AG08395 (cell line): ENCODE measurements at places on chromosomes 12 and 14.

DNA sequence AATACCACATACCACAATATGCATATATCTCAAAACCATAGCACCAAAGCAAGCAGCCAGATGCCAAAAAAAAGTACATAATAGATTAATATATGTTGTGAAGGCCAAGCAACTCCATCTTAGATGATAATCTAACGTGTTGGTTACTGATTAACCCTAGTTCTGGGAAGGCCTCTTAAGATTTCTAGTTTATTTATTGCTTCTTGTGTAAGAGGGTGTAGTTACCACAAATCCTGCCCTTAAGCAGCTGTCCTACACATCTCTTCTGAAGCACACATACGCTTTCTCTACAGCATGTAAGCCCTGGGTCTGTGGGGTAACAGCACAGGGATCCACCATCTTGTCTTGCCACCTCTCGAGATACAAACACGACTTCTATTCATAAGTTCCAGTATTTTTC, 236.8 kb upstream of the AVPR1A start:
- no peak for DNase-seq

GRCh38 chr12:77531912-77532311, 298.8 kb upstream of the NAV3 start:
- DNase-seq, result no peak

- DNase-seq, result no peak
These were observed at the start of gene CD69 for GRCh38 chr12:9760699-9761418. Gene CD69 (minus strand): TSS chr12:9760901. CDS start chr12:9760820, 81 bp downstream.

GRCh38 chr14:77369285-77369684, 7.6 kb downstream of the TMED8 start:
- no peak for DNase-seq

DNA sequence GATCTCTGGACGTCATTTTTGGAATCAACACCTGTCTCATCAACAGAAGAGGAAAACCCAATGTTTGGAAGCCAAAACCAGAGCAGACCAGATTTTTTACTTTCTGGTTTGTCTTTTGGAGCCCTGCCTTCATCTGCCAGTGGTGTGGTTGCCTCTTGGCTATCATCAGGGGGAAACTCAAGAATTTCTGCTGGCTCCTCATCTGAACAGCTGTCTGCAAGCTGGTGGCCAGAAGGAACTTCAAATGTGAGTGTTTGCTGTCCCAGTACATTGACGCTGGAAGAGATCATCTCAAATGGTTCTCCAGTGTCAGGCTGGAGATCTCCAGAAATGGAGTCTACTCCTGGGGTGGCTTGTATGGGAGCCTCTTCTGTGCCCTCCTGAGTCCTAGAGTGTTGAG, 13.8 kb downstream of the PLD4 start:
- DNase-seq, result no peak

DNA sequence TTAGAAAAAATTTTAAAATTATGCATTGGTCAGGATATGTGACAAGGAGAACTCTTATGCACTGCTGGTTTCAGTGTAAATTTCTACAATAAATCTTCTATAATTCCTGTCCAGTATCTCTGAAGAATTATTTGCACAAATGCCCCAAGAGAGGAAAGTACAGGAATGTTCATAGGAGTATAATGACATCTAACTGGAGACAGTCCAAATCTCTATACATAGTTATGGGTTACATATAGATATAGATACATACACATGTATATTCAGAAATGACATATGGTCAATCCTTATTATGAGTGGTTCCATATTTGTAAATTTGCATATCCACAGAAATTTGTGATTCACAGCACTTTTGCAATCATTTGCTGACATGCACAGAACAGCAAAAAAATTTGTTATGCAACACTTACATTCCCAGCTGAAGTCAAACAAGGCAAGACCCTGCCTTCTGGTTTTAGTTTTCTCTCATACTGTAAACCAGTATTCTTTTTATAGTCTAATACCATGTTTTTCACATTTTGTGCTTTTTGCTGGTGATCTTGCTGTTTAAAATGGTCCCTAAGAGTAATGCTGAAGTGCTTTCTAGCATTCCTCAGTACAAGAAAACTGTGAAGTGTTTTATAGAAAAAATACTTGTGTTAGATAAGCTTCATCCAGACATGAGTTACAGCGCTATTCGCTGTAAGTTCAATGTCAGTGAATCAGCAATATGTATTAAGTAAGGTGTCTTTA, 103.8 kb downstream of the SLC16A7 start:
- peak; percentile 45 for DNase-seq

DNA sequence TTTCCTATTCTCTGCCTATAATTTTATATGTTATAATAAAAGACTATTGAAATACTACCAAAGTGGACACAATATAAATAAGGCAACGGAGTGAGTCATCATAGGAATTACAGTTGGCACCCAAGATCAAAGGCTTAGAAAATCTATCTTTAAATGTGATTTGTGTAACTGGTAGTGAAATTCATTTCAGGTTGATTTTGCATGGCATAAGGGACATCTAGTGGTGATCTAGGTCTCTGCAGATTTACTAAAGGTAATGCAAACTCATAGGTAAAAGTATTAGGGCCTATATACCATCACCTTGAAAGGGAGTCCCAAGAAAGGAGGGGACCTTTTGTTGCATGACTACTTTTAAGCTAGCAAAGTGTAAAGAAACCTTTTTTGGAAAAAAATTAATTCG, 527.2 kb downstream of the NRXN3 start:
- DNase-seq, result peak; percentile 22

DNA sequence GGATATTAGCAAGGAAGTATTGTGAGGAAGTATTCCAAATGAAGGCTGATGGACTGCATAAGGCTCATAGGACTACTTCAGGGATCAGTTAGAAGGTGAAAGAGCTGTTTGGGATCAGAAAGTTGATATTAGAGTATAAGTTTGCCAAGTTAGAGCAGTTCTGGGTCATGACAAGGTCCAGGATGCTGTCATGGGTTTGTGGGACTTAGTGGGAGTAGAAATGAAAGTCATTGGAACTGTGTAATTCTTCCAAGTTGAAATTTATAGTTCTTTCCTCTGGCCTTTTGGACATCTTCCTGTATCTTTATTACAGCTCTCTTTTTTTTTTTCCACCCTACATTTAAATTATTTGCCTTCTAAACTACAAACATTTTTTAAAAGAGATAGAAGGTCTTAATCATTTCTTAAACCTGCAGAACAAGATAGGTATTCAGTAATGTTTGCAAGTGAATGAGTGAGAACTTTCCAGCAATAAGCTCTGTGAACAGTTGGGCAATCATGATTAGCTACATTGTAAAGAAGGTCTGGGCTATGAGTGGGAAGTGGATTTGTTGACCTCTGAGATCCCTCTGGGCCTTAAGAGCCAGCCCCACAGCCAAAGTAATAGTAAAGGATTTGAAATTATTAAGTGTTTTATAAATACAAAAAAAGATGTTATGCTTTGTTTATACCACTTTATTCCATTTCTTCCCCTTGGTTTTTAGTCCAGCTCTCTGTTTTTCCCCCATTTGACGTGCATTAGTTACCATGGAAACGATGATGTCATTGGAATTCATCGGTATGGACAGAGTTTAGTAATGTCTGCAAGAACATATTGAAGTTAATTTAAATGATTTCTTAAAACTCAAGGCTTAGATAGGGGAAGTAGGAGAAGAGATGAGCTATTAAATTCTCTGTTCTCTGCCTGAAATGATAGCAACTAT, 247.9 kb upstream of the ARHGAP5 start:
- peak; percentile 32 for DNase-seq

DNA sequence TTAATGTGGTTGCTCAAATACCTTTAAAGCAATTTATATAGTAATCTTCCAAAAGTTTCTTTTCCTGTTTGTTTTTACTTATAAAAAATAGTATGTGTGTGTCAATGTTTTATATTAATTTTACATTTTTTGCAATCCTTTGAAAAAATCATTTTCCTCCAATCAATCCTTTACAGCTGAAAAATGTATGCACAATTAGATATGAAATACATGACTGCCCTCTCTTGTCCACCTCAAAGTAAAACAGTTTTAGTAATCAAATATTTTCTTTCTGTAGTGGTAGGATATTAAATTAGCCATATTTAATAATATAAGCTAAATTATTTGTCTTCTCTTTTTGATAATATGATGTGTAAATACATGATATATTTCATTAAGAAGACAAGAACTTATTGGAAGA, 269.9 kb downstream of the ADAMTS20 start:
- no peak for DNase-seq

GRCh38 chr14:35378425-35379233, 25.9 kb downstream of the NFKBIA start:
- no peak for DNase-seq

DNA sequence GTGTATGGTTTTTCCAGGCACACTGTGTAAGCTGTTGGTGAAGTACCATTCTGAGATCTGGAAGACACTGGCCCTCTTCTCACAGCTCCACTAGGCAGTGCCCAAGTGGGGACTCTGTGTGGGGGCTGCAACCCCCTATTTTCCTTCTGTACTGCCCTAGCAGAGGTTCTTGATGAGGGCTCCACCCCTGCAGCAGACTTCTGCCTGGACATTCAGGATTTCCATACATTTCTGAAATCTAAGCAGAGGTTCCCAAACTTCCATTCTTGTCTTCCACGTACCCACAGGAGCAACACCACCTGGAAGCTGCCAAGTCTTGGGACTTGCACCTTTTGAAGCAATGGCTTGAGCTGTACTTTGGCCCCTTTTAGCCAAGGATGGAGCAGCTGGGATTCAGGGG, 85.2 kb upstream of the PRMT8 start:
- DNase-seq, result no peak

DNA sequence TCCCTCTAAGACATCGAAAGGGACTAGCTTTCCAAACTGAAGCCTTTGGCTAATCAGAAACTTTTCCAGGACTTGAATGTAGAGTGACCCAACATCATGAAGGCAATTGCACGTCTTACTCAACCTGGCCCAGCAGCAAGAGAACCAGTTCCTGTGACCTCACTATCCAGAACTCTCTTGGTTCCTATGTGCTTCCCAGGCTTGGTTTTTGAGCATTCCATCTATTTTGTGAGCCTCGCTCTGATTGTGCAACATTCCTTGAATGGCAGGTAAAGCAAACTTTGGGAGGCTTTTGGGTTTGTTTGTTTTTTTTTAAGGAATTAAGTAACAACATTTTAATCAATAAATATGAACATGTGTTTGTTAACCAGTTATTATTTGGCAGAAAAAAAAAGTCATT, 183.6 kb upstream of the EGLN3 start:
- no peak for DNase-seq

- no peak for DNase-seq
These were observed 1.3 kb downstream of the OTOGL start for GRCh38 chr12:80100591-80100990.

- DNase-seq, result no peak
These were observed 65.0 kb downstream of the DIO3 start for GRCh38 chr14:101626331-101626730.

GRCh38 chr14:99040052-99040451, 231.9 kb downstream of the BCL11B start:
- no peak for DNase-seq

GRCh38 chr14:77950371-77951063, 150.6 kb downstream of the ADCK1 start:
- DNase-seq, result no peak

DNA sequence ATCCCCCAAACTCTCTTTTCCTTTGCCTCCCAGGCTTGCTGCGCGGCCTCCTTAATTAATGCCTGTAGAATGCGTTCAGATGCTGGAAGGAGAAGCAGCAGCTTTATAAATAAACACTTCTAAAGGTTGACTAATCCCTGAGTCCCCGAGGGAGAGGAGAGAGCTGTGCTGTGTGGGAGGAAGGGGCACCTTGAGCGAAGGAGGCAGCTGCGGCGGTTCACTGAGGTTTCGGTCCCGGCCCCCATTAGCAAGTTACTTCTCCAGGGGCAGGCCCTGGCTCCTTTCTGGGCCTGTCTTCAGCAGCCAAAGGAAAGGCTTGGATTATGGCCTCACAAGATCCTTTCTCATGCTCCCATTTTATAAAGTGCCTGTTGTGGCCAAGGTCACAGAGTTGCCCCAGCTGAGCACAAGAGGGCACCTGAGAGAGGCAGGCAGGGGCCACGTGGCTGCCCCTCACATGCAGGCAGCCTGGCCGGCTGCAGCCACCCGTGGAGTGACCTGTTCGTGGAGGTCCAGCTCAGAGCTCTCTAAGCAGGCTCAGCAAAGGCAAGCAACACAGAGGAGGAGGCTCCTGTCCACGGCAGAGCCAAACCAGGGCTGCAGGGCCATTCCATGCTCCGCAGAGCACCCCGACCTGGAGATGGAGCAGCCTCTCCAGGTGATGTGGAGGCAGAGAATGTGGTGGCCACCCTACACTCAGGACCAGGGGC, 15.0 kb upstream of the CACNA2D4 start:
- no peak for DNase-seq

GRCh38 chr14:21258005-21258888, 11.0 kb downstream of the HNRNPC start:
- no peak for DNase-seq

DNA sequence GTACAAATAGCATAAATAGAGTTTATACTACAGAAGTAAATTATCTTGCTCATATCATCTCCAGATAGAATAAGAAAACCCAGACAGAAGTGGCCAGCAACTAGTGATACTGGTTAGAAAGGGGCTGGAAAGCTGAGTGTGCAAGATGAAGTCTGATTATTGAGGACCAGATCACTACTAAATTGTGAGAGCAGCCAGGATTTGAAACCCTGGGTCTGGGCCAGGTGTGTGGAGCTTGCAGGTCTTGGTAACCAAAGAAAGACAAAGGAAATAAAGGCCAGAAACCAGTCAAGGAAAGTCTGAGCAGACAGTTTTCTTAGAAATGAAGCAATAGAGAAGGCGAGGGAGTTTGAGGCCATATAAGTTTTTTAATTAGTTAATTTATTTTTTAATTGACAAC, 611.8 kb downstream of the ETNK1 start:
- no peak for DNase-seq

DNA sequence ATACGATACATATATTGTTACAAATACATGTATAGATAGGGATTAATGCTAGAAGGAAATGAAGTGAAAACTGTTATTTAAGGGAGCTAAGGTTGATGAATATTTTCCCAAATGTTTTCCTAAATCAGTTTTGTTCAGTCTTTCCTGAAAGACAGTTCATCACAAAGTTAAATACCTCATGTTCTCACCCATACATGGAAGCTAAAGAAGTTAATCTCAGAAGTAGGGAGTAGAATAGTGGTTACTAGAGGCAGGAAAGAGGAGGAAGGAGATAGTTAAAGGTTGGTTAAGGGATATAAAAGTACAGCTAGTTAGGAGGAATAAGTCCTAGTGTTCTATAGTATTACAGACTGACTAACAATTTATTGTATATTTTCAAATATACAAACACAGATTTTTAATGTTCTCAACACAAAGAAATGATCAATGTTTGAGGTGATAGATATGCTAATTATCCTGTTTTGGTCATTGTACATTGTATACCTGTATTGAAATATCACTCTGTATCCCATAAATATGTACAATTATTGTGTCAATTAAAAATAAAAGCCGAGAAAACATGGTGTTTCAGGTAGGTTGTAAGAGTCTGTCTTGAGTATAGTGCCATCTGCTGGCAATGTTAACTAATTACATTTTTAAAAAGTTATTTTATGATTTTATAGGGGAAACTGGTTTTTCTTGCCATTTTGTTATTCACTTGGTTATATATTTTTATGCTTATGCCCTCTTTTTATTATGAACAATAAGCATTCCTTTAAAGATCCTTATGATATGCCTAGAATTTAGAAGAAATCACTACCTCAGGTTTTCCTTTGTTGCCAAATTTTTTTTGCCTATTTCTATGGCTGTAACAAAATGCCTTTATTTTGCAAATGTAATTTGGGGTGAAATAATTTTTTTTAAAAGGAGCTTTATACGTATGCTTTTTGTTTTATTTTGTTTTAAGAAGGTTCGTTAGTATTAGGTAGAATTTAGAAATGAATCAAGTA, 26.9 kb downstream of the ZDHHC17 start:
- DNase-seq, result peak; percentile 29
